ENCODE measurements at places on chromosomes 6 and 20.

- DNase-seq, result peak; percentile 58
Observed at GRCh38 chr6:149909701-149910470, 12.0 kb upstream of the RAET1E start.

DNA sequence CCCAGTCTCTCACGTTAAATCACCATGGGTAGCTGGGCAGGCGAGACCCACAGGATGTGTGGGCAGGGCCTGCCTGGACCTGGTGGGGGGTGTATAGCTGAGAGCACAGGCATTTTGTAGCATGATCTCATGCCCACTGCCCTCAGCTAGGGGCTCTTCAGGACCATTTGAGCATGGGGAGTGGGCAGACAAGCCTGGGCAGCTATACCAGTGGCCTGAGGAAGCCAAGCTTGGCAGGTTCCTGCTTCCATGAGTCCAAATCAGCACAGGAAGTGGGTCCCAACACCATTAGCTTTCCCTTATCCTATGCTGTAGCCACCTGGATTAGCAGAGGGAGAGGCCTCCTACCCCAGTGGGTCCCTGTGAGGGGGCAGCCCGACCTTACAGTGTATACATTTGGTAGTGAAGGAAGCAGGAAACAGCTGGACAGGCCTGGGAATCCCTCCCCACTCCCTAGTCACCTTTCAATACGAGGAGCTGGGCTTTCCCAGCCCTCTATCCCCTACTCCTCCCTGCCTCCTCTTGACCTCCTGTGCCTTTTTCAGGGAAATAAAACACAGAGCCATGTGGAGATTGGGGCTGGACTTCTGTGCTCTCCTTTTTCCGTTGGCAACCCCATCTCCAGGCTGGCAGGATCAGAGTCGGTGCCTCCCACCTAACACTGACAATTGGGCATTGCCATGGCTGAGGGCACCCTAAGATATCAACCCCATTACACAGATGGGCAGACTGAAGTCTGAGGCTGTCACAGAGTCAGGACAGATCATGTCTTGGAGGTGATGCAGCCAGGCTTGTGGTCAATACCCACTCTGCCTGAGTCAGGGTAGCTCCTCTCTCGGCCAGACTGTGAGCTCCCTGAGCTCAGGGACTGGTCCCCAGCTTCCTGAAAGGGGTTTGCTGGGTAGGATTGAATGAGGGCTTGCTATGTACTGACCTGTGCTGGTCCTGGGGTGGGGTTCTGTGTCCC is 59.8 kb downstream of the MRPL14 start:
- no peak for DNase-seq

GRCh38 chr6:97085772-97086171 is 161.2 kb downstream of the KLHL32 start:
- DNase-seq, result no peak

DNA sequence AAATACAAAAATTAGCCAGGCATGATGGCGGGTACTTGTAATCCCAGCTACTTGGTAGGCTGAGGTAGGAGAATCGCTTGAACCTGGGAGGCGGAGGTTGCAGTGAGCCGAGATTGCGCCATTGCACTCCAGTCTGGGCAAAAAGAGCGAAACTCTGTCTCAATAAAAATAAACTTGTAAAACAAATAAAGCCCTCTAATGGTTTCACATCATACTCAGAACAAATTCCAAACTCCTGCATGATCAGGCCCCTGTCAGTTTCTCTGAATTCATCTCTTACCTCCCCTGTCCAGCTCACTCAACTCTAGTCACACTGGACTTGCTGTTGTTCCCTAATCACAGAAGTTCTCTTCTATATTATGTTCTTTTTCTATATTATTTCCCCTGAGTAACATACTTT is 43.1 kb upstream of the SGK1 start:
- no peak for DNase-seq

- DNase-seq, result no peak
Observed at GRCh38 chr6:154276810-154277628, 79.6 kb downstream of the IPCEF1 start.

GRCh38 chr6:7671076-7671475 is 54.8 kb upstream of the BMP6 start:
- DNase-seq, result no peak

DNA sequence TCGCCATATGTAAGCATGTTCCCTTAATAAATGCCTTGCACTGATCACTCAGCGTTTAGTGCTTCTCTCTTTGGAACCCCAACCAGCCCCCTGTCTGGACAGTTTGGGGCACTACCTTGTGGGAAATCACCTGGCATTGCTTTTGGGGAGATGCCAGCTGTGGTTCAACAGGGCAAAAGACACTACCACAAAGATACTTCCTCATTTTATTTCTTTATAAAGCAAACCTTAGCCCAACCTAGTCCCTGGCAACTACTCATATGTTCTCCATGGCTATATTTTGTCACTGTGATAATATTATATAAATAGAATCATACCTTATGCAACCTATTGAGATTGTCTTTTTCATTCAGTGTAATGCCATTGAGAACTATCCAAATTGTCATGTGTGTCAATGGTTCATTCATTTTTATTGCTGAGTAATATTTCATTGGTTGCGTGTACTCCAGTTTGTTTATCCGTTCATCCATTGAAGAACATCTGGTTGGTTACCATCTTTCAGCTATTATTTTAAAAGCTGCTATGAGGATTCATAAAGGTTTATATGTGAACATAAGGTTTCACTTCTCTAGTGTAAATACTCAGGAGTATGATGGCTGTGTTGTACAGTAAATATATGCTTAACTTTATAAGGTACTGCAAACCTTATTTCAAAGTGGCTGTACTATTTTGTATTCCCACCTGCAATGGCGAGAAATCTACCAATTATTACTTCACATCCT is 114.8 kb downstream of the MOXD1 start:
- no peak for DNase-seq

DNA sequence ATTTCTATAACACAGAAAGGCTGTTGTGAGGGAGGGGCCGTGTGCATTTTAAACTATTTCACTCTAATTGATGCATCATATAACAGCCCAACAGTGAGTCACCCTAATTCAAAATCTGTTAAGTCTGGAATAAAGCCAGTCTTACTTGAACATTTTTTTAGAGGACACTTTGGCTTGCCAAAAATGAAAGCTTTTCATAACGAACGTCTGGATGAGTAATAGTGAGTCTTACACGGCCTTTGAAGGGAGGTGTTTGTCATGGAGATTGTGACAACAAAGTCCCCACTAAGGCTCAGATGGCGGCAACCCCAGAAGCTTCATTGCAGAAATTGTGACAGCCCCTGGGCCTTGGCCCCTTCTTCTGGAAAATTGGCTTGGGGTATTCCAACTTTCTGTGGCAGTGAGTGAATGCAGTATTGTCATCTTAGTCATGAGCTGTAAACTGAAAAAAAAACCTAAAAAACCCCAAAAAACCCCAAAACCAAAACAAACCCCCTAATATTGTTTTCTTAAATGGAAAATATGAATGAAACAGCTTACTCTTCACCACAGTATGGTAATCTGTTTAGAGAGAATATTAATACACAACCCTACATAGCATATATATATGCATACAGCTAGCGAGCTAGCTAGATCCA is 92.6 kb upstream of the CLDN20 start:
- DNase-seq, result peak; percentile 37

- DNase-seq, result peak; percentile 97
Observed at GRCh38 chr6:33589731-33590530, 9.9 kb upstream of the BAK1 start.

DNA sequence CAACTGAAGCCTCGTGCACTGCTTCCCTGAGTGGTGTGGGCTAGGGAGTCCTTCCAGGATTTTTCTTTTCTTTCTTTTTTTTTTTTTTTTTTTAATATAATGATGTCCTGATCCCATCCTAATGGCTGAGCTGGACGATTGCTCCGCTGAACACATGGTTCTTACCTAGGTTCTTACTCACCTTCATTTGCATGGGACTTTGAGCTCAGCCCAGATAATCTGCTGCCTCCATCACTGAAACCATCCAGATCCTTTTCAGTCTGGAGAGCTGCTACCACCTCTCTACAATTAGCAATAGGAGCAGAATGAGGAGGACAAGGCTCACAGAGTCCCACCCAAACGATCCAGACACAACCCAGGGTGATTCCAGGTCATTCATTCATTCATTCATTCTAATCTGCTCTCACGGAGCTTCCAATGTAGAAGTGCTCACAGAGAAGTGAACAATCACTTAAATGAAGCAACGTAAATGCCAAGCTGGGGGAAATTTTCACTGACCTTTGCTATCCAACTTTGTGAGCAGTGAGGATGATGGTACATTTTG is 246.3 kb upstream of the RREB1 start:
- DNase-seq, result no peak

DNA sequence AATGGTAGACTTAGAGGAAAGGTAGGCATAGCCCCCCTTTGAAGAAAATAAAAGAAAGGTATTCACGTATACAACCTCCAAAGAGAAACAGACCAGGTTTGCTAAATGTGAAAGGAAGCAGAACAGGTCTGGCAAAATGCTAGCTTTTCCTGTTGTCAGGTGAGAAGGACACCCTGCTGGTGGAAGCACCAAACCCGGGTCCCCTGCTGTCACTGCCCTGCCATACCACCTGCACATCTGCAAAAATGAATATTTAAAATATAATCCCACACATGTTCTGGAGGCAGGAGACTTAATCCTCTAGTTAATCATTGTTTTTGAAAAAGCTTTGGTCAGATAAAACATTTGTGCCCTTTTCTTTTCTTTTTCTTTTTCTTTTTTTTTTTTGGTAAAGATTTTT is 48.9 kb upstream of the OLIG3 start:
- no peak for DNase-seq

GRCh38 chr6:169371344-169372127 is 117.9 kb upstream of the THBS2 start:
- DNase-seq, result no peak

DNA sequence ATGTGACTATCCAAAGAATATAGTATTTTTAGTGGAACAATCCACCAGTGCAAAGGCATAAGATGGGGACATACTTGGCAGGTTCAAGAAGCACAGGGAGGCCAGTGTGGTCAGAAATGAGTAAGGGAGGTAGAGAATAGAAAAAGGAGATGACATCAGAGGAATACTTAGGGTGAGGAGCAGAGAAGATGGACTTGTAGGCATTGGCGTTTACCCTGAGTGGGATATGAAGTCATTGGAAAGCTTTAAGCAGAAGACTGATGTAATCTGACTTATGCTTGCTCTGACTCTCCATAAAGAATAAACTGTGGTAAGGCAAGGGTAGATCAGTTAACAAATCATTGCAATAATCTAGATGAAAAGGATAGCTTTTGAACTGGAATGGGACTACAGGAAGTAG is 228.7 kb downstream of the GJA1 start:
- DNase-seq, result no peak

DNA sequence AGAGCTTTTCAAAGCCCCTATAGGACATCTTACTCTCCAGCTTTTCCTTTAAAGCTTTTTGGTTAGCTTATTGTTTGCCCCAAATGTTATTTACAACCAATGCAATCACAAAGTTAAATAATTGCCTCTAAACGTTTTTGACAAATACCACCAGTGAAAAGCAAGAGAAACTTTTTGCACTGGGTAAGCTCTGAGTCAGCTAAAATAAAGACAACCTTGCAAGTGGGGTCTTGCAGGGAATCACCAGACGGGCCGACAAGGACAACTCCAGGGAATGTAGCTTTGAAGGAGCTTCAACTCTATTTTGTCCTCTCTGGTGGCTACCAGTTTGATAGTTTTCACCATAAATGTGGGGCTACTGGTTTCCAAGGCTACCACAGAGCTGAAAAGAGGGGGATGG is 14.7 kb upstream of the PSMF1 start:
- DNase-seq, result no peak

GRCh38 chr6:38684237-38684636 is 18.7 kb downstream of the GLO1 start:
- no peak for DNase-seq

GRCh38 chr20:4083098-4083865 is 67.9 kb upstream of the RNF24 start:
- DNase-seq, result peak; percentile 61

DNA sequence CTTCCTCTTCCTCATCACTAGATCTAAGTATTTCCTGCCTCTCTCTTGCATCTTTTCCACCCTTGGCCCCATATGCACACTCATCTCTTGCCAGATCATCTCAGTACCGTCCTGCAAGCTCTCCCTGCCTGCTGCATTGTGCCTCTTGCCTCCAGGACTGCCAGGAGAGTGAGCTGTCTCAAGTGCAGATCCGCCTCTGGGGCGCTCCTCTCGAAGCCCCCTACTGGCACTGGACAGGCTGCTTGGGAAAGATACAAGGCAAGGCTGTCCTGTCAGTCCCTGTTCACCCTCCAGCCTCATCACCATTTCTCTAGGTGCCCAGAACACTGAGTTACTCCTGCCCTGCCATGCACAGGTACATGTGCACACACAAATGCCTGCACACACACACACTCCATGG is 10.2 kb downstream of the SYNDIG1 start:
- DNase-seq, result no peak

DNA sequence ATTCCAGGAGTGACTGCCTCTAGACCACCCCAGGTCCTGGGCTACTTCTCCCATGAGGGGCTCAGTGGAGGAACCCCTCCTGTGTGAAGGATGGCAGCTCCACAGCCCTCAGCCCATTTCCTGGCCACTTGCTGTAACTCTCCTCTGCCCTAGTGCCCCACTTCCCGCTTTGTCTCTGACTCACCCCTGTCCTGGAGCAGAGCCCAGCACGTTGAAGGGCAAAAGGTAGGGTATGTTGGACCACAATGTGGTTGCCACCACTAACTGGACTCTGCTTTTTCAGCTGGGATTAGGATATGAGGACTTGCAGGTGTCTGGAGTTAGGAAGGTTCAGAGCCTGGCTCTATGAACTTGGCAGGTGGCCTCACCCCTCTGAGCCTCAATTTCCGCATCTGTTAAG is 2.4 kb downstream of the MYBL2 start:
- DNase-seq, result no peak

DNA sequence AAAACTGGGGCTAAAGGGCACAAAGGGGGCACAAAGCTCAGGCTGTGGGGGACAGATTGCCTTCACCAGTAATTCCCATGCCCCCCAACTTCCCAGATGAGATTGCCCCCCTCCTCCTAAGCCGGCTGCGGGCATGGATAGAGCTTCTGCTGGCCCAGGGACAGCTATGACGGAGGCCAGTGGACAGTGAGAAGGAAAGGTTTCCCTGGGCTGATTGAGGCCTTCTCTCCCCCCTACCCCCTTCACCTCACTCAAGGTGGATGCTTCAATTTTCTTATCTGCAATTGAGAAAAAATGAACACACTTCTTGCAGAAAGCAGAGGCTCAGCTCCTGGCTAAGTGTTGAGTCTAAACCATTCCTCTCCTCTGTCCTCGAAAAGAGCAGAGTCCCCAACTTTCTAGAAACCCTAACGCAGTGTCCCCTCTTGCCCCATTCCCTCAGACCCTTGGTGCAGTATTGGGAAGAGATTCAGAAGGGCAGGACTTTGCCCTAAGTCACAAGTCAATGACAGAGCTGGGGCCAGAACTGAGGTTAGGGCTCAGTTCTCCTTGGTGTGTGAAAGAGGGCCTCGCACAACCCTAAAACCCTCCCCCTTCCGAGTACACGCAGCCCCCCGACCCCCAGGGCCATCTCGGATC is 808 bp downstream of the SDC4 start:
- DNase-seq, result no peak
